ENCODE measurements at places on chromosomes 16 and 17.

- DNase-seq, result no peak
Measured at GRCh38 chr17:16122697-16123434, 92.5 kb downstream of the NCOR1 start.

DNA sequence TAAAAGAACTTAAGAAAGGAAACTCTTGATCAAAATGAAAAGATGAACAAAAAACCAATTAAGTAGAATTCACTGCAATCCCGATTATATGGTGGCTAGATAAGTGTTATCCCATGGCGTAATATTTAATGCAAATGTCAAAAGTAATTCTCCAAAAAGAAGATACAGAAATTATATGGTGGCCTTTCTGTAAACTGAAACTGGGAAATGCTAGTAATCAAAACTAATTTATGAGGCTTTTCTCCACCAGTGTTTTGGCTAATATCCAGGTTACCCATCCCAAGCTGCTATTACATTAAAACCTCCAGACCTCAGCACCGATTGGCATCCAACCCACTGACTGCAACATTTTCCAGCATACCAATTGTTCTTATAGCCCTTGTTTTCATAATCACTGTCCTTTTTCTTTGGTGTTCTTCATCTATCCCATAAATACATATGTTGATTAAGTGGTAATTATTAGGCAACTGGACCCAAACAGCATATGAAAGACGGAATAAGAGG, 77.2 kb upstream of the TNRC6A start:
- DNase-seq, result no peak

- no peak for DNase-seq
Measured at GRCh38 chr16:89266521-89267134, 49.1 kb downstream of the ZNF778 start.

DNA sequence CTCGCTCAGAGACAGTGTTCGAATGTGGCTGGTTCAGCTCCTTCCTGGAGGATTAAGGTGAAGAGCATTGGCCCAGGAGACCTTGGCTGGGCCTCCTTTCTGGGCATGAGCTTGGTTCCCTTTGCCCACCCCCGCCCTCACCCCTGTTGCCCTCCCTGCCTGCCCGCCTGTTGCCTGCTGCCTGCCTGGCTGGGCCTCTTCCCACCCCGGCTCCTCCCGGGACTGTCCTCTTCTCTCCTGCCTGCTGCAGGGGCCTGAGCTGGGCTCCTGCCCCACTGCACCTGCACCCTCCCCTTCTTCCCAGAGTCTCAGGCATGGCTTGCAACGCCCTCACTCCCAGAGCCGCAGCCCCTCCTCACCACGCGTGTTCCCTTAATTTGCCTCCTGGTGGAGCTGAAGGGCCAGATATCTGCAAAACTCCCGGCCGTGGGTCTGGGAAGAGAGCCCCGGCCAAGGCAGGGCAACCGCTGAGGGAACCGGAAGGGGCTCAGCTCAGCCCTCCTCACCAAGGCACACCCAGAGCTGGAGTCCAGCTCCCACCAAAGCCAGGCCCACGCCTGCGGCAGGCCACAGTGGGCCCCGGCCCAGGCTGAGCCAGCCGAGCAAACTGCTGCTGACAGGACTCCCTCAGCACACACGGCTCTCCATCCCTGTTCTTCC, 31.2 kb downstream of the MNT start:
- DNase-seq, result no peak

GRCh38 chr17:7916808-7917207, 719 bp upstream of the RNF227 start:
- no peak for DNase-seq
